Stimulated activated memory B cell treated with anti-CD40 and anti-IgM and Interleukin-4, amounts not matched to agents 10 μg/mL and 1 μg/mL and 100 μg/mL, for 72 hours (primary cell): ENCODE measurements at places on chromosomes 3 and 15.

- ATAC-seq: no peak
These were observed 77.9 kb downstream of the PCSK6 start for GRCh38 chr15:101411581-101411980.

DNA sequence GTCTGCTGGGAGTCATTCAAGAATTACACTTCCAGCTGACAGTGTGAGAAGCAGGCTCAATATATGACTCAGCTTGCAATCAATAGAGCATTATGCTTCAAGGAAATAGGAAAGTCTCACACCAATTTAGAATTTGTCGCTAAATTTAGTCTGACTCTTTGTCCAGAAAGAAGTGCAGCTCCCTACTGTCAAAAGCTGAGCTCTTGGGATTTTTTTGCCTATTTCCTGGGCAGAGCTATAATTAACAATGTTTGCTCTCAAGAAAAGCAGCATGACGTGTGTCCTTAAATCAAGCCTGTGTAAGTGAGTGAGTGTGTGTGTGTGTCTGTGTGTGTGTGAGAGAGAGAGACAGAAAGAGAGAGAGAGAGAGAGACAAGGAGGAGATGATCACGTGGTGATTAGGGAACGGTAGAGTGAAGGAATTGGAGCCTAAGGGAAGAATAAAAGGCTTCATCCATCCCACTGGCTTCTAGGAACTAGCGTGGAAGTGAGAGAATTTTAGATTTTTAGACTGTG lies 16.4 kb upstream of the SLC35G2 start:
- ATAC-seq: no peak

DNA sequence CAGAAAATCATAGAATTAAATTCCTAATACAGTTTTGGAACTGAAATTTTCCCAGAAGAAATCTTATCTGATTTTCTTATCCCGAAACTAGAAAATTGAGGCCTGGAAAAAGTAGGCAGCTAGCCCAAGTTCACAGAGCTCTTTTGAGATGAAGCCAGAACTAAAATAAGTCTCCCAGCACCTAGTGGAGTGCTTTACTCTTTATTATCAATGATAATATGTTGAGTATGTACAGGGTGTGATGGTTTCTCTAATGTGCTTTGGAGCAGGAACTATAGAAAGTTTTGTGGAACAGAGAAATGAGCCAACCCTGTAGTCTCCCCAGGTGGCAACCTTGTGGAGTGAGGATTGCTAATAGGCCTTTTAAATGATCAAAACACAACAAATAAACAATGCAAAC lies 30.3 kb upstream of the BCL6 start:
- ATAC-seq: no peak

GRCh38 chr3:16311960-16312451 lies 47.0 kb downstream of the OXNAD1 start:
- ATAC-seq: peak; percentile 60

DNA sequence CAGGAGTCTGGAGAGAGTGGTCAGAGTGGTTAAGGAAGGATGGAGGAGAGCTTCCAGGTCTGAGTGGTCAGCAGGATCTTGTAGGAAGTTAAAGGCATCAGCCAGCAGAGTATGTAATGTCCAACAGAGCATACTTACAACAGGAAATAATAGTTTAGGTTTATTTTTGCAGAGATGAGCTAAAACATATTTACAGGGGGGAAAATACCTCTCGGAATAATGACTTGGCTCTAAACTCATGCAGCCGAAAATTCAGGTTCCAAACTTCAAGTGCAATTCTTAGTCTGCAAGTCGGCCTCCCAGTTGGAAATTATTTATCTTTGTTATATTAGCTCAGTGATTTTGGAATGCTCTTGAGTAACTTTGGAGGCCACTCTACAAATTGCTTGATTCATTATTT lies 385.0 kb upstream of the C2CD4B start:
- no peak for ATAC-seq

DNA sequence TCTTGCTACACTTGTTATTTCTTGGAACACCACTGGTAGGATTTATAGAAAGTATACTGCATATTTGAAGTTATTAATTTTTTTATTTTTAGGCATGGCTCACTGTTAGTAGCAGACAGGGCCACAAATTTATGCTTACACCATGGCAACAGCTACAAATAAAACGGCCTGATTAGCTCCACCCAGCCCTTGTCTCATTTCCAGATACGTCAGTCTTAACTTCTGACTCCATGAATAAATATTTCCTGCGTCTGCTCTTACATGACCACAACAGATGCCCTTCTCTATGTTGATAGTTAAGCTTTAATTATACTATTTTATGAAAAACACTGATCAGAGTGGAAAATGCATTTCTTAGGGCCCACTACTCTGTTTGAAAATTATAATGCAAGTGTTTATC lies 62.3 kb upstream of the CPOX start:
- no peak for ATAC-seq

GRCh38 chr3:176447369-176447768 lies 749.9 kb downstream of the TBL1XR1 start:
- no peak for ATAC-seq

- ATAC-seq: no peak
These were observed 50.1 kb upstream of the TRIM42 start for GRCh38 chr3:140627756-140628155.

DNA sequence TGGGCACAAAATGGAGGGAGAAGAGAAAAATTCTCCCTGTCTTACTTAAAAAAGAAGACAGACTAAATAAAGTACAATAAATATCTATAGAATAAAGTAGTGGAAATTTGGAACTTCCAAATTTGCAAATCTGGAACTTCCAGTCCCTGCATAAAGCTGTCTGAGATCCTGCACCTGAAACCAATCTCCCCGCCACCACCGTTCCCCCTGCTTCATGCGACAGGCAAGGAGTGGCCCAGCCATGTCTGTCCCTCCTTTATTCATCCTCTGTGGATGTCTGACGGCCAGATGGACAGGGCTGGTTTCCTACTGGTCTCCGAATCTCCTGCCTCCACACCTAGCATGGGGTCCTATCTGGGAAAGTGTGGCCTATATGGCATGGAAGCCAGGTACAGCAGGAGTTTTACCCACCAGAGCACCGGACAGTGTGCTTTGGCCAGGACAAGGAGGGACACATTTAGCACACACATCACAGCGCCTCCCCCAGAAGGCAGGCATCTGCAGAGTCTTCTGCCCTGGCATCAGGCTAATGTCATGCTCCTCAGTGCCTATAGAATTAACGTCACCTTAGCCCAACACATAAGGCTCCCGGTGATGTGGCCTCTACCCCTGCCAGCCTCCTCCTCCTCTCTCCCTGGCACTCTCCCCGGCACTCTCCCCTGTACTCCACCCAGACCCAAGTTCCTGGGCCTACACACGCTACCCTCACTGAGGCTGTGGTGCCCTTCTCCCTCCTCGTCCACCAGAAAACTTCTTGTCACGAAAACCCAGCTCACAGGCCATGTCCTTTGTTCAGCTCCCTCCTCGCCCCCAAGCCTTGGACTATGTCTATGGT lies 170.8 kb downstream of the XXYLT1 start:
- ATAC-seq: no peak

- ATAC-seq: no peak
These were observed 860.1 kb downstream of the MCTP2 start for GRCh38 chr15:95091444-95091843.

DNA sequence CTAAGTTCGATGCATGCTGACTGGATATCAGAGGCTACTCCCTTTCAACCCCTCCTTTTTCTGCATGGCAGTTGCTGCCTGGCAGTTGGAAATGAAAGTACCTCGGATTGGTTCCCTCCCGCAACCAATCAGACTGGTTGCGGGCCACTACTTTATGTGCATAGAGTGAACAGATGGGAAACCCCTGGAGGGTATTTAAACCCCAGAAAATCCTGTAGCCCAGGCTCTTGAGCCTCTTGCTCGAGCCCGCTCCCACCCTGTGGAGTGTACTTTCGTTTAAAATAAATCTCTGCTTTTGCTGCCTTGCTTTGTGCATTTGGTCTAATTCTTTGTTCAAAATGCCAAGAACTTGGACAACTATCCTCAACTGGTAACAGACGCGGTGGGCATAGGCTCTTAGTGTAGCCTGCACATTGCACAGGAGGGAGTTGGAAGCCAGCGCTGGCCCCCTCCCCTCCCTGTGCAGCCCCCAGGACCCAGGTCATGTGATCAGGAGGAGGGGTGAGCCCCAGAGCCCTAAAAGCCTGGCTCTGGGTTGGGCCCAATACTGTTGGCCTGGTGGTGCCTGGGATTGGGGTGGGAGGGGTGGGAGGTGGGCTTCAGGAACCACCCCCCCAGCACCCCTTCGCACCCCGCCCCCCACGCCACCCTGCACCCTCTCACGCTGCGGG lies 26.8 kb downstream of the RHCG start:
- no peak for ATAC-seq

GRCh38 chr15:93671387-93671943 lies 559.9 kb upstream of the MCTP2 start:
- ATAC-seq: no peak

DNA sequence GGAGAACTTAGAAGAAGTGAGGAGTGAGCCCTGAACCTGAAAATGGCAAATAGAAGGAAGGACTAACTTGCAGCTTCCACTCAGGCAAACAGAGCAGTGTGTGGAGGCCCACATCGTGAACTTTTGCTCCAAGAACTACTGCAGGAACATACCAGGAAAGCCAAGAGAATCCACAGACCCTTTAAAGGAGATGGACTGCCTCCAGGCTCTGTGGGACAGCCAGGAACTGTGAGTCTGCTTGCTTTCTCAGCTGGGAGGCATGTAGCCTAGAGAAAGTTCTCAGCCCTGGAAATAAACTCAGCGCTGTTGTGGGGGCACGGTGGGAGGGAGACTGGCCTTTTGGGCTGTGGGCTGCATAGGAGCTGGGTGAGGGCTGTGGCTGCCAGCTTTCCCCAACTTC lies 93.0 kb downstream of the SNRK start:
- no peak for ATAC-seq

- peak; percentile 15 for ATAC-seq
These were observed 38.6 kb downstream of the MOBP start for GRCh38 chr3:39505866-39506742.

GRCh38 chr15:79035111-79035601 lies 55.4 kb downstream of the RASGRF1 start:
- peak; percentile 51 for ATAC-seq

DNA sequence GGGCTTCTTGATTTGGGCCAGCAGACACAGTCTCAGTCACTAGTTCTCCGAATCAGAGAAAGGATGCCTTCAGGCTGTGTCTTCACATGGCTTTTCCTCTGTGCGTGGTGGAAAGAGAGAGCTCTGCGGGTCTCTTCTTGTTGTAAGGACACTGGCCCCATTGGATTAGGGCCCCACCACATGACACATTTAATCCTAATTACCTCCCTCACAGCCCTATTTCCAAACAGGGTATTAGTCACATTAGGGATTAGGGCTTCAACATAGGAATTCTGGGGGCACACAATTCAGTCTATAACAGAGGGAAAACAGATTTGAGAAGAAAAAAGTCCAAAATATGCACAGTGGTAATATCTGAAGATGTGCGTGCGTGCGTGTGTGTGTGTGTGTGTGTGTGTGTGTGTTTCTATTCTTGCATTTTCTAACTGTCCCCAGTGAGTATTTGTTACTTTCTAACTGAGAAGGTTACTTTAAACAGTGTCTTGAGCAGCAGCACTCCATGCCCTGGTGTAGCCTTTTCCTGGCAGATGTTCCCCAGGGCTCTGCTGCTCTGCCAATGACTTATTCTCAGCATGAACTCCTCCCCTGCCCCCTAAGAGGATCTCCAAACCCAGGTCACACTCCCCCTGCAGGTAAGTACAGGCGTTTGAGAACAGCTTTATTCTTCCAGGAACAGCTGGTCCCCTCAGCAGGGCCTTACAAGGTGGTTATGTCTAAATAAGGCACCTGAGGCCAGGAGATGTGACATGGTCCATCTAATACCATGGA lies 72.9 kb downstream of the RPL39L start:
- peak; percentile 70 for ATAC-seq

DNA sequence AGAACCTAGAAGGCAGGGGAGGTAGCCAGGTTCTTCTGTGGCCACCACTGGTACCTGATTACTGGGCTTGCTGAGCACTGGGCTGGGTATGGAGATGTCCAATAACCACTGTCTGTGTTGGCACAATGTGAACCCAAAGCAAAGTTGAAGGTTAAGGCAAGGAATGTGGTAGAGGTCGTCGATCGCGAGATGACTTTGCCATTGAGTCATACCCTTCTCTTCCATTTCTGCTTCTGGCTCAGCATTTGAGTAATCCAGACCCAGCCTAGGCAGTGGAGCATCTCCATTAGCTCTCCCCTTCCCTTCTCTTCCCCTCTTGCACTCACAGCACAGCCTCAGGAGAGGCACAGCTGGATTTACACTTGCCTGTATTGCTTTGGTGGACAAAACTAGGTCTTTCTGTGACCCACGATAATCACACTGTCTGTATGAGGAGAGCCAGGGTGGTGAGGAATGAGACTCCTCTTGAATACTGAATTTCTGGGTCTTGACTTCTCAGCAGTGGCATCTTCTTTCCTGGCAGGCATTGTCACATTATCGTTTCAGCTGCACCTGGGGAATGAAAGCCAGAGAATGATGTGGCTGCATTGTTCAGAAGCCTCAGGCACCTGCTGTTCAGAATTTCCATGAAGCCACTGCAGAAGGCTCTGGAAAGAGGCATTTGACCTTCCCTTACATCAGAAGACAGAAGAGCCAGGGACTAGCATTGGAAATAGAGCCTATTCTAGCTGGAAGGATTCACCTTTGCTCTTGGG lies 272.6 kb downstream of the PDCD6IP start:
- ATAC-seq: no peak

- ATAC-seq: no peak
These were observed 131.2 kb downstream of the RAP2B start for GRCh38 chr3:153293265-153293664.

DNA sequence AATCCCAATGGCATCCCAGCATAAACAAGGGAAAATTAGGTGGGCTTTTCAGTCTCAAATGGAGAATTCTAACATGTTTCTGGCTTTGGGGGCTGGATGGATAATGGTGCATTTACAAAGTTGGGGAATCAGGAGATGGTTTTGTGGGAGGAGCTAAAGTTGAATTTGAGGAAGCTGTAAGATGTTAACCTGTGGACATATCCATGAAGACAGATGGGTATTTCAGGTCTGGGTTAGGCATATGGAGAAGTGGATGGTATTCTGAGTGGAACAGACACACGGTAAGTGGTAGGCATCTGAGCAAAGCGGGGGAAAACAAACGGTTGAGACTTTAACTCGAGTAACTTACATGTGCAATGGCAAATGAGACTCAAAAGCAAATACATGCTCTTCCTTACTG lies 1.7 kb upstream of the LMLN start:
- ATAC-seq: no peak

DNA sequence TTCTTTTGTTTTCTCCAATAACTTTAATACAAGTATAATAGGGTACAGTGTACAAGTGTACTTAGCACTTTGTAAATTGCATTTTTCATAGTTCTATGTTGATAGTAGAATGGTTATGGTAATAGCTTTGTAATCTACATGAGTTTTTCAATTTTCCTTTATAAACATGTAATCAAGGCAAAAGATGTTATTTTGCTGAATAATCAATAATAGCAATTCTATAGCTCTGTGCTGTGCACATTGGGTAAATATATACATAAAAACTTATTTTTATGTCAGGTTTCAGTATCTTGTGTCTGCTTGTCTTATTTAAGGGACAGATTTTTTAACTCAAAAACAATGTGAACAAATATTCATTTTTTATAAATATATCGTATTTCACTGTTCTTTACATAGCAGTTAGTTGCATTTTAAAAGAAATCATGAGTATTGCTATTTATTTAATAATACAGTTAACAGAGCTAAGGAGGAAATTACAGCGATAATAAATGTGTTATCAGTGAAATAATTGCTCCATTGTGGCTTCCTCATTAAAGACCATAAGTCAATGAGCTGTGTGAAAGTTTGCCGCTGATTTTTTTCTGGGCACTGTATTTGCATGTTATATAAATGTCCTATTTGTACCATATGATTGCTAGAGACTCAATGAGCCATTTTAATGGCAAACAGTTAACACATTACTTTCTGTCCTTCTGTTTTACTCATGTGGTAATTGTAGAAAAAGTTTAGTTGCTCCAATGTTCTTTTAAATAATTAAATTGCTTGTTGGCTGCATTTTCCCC lies 214.6 kb upstream of the STAC start:
- no peak for ATAC-seq
